ACHN (cell line): ENCODE measurements at places on chromosomes 5 and 9.
A peak's percentile ranks its signal among the peaks of the same experiment; 100 is the strongest.

DNA sequence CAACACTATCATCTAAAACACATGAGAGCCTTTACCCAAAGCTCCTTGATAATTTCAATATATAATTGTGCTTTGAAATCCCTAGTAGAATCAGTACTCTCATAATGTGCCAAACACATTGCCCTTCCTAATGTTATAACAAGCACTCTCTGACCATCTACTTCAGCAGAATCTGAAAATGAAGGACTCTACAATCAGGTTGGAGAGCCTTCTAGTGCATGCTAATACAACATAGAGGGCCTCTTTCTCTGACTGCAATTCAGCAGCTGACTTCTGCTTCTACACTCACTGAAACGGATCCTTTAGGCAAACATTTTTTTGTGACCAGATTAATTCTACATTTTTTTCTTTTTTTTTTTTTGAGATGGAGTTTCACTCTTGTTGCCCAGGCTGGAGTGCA, 155.6 kb downstream of the EPB41L4A start:
- DNase-seq = no peak

DNA sequence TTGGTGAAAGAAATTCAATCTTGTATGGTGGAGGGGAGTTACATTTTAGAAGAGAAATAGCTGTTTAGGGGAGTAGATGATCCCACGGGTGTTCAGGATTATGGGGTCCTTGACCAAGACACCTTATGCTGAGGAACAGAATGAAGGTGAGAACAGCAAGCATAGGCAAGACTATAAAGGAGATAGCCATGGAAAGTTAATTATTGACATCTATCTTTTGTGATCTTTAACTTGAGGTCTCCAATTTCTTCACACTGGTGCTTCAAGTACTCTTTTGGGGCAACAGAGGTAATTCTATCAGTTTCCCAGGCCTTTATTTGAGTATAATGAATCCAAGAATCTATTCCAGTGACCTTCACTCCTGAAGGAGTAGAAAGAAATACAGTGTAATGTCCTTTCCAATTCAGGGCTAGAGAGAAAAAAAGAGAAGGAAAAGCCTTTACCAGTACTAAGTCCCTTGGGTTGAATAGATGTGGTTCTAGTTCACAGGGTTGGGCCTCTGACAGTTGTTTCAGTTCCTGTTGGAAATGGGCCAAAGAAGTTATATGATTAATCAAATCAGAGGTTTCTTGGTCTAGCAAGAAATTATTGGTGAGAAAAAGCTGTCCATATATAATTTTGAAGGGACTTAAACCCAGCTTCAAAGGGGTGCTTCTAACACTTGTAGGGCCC, 2104.1 kb upstream of the ACO1 start:
- no peak for DNase-seq

DNA sequence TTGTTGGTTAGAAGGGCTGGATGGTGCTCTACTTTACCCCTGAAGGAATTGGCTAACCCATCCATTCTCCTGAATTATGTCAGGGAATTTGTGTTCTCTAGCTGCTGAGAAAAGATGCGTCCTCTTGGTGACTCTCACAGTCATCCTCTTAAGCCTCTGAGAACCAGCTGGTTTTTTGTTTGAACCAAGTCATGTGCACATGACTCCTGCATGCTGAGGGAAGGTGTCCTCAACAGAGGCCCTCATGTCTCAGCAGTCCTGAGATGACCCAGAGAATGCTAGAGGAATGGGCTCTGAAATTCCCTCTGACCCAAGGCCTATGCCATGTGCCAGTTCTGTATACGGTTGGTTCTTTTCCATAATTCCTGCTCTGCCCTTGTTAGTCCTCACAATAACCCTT, 10.4 kb upstream of the C5orf63 start:
- DNase-seq = no peak

DNA sequence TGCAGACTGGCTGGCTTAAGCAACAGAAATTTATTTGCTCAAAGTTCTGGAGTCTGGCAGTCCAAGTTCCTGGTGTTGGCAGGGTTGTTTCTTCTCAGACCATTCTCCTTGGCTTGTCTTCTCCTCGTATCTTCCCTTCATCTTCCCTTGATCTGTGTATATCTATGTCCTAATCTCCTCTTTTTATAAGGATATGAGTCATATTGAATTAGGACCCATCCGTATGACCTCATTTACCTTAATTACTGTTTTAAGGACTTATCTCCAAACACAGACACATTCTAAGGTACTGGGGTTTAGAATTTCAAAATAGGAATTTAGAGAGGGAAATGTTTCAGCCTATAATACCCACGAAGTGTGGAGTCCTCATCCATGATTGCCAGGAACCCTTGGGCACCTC, 13.1 kb upstream of the LPAR1 start:
- DNase-seq = no peak

DNA sequence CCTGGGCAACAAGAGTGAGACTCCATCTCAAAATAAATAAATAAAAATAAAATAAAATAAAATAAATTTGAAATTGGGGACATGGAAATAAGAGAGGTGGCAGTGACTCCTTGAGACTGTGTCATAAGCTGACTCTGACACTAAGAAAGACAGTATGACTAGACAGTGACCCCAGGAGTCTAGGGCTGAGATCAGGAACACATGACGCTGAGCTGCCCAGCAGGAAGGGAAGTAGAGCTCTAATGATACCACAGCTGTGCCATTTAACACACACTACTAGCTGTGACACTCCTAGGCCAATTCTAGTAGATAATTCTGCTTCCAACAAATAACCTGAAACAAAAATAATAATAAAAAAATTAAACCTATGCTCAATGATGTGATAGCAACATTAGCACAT, 293.0 kb downstream of the SEC61B start:
- no peak for DNase-seq

- DNase-seq = no peak
Observed at GRCh38 chr5:36311956-36312355, 10.3 kb upstream of the RANBP3L start.

GRCh38 chr5:83917261-83917908, 196.7 kb upstream of the HAPLN1 start:
- no peak for DNase-seq

DNA sequence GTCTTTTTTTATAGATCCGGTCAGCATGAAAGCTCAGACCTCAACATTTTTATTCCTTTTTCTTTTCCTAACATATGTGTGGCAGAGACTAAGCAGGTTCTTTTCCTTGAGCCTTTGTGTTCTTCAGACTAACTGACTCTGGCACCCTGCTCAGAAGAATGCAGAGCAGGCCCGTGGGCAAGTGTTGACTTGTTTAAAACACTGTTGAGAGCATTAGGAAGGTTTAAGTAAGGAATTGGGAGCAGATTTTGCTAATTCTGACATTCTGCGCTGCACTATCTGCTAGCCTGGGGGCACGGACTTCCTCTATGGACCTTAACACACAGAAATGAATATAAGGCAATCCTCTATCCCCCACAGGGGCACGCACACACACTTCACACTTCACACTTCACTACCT, 182.5 kb upstream of the PIK3R1 start:
- no peak for DNase-seq

- DNase-seq = no peak
Observed at GRCh38 chr9:117687532-117687931, 16.7 kb upstream of the TLR4 start.

- DNase-seq = no peak
Observed at GRCh38 chr5:88886746-88887341, 3.9 kb upstream of the MEF2C start.

GRCh38 chr9:126149661-126150060, 177.0 kb upstream of the MVB12B start:
- no peak for DNase-seq

DNA sequence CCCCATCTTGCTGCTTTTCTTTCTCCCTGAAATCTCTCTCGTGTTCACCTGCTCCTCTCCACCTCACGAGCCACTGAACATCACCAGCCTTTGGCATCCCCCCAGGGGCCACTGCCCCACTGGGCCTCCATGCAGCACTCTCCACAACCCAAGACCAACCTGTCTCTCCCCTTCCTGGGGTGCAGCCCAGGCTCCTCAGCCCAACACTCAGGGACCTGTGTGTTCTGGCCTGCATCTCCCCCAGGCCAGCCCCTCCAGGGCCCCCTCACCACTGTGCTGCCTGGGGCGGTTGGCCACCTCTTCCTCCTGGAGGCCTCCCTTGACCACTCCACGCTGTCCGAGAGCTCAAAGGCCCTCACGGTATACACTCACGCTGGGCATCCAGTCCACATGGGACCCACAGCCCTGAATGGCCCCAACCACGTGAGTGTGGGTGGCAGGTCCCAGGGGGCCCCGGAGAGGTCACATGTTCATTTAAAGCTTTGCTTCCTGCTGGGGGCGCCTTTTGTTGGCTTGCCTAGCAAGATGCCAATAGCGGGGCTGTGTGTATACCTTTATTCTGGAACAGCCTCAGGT, 453 bp upstream of the DOK3 start:
- DNase-seq = no peak

DNA sequence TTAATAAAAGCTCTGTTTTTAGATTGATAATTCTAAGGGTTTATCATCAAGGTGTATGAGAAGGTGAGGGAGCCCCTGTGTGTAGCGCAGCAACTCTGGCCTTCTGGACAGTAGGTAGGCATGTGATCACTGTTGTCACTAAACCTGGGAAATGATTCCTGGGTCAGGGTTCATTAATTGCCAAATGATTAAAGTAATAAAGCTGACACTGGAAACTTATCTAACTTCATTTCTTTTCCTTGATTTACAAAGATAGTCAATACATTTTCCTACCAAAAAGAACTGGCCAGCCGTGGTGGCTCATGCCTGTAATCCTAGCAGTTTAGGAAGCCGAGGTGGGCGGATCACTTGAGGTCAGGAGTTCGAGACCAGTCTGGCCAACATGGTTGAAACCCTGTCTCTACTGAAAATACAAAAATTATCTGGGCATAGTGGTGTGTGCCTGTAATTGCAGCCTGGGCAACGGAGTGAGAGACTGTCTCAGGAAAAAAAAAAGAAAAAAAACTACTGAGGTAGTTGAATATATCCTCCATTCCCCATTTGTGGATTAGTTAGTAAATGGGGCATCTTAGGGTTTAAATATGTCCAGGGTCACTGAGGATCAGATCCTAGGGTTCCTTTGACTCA, 2.4 kb downstream of the EHMT1 start:
- DNase-seq = peak; percentile 39

- DNase-seq = no peak
Observed at GRCh38 chr5:37086466-37087173, 162.6 kb downstream of the CPLANE1 start.

GRCh38 chr9:81574405-81574804, 114.9 kb downstream of the TLE1 start:
- DNase-seq = peak; percentile 89

DNA sequence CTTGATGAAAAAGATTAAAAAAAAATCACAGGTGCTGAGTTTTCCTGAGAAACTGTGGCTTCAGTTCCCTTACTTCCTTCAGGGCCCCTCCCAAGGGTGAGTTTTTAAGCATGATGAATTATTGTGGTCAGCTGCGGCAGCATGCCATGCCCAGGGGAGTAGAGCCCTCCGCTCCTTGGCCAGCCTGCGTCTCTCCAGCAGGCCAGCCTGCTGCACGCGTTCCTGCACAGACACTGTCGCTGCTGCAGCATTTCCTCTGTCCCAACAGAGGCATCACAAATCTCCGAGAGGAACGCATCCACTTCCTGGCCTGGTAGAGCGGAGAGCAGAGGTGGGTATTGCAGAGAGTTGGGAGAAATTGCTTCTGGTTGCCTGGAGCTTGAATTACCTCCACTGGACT, 26.1 kb upstream of the GLRA1 start:
- DNase-seq = no peak

DNA sequence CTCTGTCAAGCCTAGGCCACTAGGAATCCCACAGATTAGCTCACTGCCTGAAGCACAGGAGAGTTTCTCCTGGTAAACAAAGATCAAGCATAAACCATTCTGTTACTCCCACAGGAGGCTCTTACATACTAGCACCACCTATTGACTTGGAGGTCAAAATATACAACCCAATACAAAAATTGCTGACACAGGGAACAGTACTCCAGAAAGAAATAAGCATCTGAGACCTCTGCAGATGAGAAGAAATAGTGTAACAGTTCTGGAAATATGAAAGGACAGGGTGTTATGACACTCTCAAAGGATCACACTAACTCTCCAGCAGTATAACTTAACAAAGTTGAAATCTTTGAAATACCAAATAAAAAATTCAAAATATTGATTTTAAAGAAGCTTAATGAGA, 269.6 kb upstream of the ARRDC3 start:
- no peak for DNase-seq

- DNase-seq = no peak
Observed at GRCh38 chr5:127919006-127919796, 164.4 kb upstream of the SLC12A2 start.

DNA sequence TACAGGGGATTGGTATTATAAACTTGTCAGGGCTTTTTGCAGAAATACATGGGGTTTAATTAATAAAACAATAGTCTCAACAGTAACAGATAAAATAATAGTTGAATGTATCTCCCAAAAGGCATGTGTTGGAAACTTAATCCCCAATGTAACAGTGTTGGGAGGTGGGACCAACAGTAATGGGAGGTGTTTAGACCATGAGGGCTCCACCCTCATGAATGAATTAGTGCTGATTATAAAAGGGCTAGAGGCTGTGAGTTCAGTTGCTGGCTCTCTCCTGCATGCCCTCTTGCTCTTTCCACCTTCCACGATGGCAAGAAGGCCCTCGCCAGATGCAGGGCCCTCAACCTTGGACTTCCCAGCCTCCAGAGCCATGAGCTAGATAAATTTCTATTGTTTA, 56.3 kb downstream of the STK10 start:
- no peak for DNase-seq

- no peak for DNase-seq
Observed at GRCh38 chr5:143251190-143251589, 152.3 kb downstream of the NR3C1 start.

GRCh38 chr9:130497139-130497538, 52.4 kb downstream of the ASS1 start:
- no peak for DNase-seq

GRCh38 chr9:72144756-72145492, 4.3 kb upstream of the GDA start:
- no peak for DNase-seq

DNA sequence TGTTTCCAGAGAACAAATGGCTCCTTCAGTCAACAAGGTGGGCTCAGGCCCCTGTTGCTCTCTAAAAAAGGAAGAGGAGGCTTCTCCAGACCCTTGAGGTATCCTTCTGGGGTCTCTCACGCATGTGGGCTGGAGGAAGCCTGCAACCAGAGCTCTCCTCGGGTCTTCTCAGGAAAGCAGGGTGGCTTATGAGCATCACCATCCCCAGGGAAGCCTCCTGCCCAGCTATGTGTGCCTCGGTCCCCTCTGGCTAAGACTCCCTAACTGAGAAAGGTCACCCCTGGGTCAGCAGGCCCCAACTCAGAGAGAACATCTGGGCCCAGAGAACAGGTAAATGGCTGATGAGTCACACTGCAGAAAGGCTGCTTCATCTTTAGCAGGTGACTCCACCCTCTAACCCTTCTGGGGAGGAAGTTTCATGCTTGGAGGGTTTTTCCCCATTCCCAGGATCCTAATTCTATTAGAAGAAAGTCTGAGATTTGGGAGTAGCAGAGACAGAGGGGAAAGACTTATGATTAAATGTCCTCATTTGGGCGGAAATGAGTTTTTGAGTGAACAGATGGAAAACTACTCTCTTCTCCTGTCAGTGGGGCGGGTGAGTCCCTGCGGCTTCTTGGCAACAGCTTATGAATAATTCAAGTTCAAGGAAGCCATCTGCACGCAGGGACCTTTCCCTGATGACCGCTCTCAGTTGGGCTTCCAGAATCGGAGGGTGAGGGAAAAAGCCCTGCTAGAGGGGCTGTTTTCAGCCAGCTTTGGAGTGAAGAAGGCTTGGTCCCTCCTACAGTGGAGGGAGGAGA, 41.9 kb downstream of the TGFBI start:
- no peak for DNase-seq
